ENCODE measurements at places on chromosomes 7 and 10.

DNA sequence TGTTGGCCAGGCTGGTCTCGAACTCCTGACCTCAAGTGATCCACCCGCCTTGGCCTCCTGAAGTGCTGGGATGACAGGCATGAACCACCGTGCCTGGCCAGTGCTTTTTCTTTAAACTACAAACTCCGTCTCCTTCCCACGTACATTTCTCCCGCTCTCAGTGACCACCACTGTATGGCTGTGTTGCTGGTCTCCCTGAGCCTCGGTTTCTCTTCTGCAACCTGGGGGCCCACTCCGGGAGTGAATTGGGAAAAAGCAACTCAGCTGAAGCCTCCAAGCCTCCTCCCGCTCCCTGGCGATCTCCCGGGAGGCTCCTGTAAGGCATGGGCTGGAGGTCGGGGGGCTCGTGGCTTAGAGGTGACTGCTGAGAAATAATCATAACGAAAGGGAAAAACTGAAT is 136.3 kb downstream of the ELFN1 start:
- DNase-seq: no peak

DNA sequence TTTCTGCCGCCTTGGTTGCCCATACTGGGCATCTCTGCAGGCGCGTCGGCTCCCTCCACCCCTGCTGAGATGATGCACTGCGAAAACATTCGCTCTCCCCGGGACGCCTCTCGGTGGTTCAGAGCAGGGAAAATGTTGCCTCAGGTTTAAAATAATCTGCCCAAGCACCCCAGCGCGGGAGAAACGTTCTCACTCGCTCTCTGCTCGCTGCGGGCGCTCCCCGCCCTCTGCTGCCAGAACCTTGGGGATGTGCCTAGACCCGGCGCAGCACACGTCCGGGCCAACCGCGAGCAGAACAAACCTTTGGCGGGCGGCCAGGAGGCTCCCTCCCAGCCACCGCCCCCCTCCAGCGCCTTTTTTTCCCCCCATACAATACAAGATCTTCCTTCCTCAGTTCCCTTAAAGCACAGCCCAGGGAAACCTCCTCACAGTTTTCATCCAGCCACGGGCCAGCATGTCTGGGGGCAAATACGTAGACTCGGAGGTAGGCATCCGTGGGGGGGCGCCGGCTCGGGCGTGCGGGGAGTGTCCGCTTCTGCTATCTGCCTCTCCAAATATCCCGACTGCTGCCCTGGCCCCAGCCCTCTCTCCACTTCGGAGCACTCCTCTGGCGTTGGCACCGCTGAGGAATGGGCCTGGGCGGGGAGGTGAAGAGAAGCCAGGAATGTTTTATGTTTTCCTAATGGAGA is at the start of gene CAV1:
Gene CAV1 (plus strand): TSS at position 428 of the 689 bp plus-strand sequence. CDS start 27 bp downstream, at position 455.
- no peak for DNase-seq

- no peak for DNase-seq
These were observed 15.6 kb downstream of the ATG9B start for GRCh38 chr7:151008511-151009323.

DNA sequence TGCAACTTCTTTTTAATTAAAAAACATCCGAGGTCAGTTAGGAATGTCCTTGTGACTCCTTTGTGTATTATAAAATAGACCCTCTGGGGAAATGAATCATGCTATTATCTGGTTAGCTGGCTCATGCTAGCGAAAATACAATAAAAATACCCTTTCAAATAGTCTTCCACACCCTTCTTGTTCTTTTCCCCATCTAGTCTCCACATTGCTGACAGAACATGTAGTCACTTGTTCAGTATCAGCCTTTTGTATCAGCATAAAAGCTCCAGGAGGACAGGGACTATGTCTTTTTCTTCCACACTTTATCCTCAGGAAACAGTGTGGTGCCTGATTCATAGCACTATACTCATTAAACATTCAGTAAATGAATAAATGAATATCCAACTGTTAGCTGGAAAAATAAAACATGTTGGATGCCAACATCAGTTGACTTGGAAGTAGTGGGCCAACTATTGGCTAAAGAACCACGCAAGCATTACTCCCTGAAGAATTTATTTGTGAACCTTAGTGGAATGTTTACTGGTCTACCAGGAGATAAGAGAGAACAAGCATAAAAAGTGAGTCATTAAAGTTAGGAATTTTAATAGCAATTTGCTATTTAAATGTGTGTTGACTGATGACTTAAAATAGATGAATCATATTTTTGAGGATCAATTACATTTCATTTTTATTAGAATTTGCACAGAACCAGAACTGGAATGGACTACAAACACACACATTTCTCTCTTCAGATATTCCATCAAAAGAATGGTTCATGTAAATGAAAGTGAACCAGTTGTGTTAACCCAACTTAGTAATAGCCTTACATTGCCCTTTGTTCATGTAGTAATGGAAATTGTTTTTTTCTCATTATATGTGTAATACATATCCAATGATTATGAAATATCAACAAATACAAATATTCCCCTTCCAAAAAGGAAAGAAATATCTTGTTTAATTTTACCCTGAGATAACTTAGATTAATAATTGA is 129.6 kb downstream of the DKK1 start:
- no peak for DNase-seq

DNA sequence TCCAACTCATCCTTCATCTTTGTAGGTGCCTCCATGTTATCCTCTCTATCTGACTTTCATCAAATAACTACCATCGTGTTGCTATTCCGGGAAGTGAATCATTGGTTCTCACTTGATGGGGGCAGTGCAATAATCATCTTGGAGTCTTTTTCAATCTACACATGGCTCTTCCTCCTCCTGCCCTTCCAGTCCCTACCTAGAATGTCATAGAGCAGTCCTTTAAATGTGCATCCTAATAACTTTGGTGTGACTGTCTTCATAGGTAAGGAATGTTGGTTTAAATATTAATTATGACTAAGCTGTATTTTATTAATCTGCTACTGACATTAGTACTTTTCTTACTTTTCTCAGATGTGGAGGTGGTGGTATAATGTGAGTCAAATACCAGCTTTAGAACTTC is 8.4 kb upstream of the CDK14 start:
- DNase-seq: no peak

GRCh38 chr7:2896131-2896530 is 52.0 kb upstream of the GNA12 start:
- DNase-seq: no peak

All from DMS79 treated with DMSO at 0.1 percent for 48 hours (cell line).